Activated CD4-positive, alpha-beta T cell treated with anti-CD3 and anti-CD28 coated beads, Interleukin-2, amount 50 U/mL, for 4 hours (primary cell): ENCODE measurements at places on chromosomes 4 and X.

DNA sequence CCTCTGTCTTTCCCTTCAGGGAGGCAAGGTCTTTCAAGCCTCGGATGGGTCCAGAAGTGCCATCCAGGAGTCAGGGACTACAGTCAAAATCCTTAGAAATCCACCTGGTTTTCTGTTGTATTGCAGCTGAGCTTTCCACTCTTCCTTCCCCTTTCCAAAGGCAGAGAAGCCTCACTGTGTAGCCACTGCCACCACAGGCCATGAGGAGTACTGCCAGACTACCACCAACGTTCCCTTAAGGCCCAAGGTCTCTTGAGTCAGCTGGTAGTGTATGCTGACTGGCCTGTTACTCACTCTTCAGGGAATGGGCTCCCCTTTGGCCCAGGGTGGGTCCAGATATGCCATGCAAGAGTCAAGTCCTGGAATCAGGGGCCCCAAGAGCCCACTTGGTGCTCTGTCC is 1454.1 kb downstream of the PCDH19 start:
- DNase-seq, result no peak

GRCh38 chrX:68133181-68133580 is 300.1 kb downstream of the OPHN1 start:
- no peak for DNase-seq

GRCh38 chr4:142091691-142092182 is 455.4 kb downstream of the IL15 start:
- DNase-seq, result no peak

- no peak for DNase-seq
Observed at GRCh38 chr4:151962138-151962823, 201.5 kb upstream of the GATB start.

GRCh38 chr4:7194251-7195140 is 2.2 kb downstream of the SORCS2 start:
- no peak for DNase-seq

- no peak for DNase-seq
Observed at GRCh38 chrX:125681058-125681457, 361.4 kb downstream of the TEX13C start.

DNA sequence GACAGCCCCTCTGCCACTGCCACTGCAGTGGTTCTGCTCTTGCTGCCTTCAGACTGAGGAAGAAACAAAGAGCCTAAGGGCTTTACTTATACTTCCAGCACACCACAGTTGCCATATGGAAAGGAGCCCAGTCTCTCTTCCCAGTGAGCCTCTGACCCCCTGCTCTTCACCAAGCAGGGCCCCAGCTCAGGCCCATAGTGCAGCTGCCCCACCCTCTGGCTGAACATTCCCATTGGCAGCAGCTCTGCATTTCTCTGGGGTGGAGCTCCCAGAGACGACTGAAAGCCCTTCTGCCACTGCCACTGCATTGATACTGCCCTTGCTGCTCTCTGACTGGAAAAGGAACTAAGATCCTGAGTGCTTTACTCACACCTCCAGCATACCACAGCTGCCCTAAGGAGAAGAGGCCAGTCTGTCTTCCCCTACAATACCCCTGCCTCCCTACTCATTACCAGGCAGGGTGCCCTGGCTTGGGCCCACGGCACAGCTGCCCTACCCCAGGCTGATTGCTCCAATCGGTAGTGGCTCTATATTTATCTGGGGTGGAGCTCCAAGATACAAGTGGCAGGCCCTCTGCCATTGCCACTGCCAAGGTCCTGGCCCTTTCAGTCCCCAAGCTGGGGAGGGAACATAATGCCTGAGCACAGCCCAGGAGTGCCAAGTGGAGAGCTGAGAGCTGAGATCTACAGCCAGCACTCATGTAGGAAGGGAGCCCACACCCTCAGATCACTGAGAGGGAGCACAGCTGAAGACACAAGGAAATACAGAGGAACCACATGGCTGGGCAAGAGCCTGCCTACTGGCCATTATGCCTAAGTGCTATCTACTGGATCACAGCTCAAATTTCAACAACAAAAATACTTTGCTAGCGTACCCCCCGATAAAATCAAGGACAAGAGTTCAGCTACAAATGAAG is 36.0 kb downstream of the AWAT2 start:
- DNase-seq, result no peak

DNA sequence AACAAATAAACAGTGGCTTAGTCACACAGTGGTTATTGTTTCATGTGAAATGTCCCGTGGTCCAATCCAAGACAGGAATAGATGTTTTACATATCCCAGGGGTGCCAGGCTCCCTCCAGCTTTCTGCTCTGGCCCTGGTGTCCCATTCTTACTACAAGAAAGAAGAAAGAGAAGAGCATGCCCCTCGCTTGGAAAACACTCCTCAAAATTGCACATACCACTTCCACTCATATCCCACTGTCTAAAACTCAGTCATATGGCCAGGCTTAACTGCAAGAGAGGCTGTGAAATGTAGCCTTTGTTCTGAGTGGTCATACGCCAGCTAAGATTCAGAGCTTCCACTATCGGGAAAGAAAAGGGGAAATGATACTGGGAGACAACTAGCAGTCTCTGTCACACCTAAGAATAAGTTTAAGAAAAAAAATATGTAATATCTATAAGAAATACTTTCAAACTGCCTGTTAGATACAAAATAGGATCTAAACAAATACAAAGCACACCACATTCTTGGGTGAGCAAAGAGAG is 306.8 kb upstream of the FAM241A start:
- DNase-seq, result no peak

DNA sequence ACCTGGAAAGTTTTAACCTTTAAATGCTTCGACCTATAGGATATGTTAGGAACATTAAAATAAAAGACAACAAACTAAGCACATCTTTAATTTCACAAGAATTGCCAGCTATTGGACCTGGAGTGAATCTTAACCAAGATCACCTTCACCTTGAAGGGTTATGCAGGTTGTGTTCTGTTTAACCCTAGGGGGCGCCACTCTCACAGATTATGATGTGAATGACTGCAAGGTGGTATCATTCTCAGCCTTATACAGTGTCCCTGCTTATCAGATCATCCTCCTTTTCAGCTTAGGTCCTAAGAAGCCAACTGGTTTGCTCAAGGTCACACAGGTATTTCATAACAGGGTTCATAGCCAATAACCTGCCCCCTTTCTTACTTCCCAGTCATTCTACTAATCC is 23.5 kb downstream of the INTS6L start:
- peak; percentile 10 for DNase-seq

GRCh38 chrX:18537524-18537923 is 112.1 kb downstream of the CDKL5 start:
- DNase-seq, result no peak

- no peak for DNase-seq
Observed at GRCh38 chr4:519885-520682, 21.1 kb downstream of the PIGG start.

- peak; percentile 51 for DNase-seq
Observed at GRCh38 chr4:38160487-38161207, 200.4 kb downstream of the PTTG2 start.

DNA sequence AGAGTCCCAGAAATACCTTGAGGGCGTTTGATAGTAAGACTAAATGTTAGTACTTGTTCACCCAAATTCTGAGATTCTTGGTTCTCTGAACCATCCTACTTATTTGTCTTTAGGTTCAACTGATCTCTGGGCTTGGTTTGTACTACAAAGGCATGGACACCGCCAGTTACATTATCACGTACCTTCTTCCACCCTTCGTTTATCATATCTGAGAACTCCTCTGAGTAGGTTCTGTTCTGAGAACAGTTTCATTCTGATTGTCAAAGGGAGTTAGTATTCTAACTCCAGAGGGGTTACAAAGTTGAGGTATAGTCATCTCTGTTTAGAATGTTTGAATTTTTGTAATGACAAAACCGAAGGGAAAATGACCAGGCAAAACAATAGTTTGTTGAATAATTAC is 19.3 kb downstream of the ZFX start:
- DNase-seq, result no peak

- no peak for DNase-seq
Observed at GRCh38 chr4:56271131-56271530, 116.2 kb downstream of the AASDH start.

DNA sequence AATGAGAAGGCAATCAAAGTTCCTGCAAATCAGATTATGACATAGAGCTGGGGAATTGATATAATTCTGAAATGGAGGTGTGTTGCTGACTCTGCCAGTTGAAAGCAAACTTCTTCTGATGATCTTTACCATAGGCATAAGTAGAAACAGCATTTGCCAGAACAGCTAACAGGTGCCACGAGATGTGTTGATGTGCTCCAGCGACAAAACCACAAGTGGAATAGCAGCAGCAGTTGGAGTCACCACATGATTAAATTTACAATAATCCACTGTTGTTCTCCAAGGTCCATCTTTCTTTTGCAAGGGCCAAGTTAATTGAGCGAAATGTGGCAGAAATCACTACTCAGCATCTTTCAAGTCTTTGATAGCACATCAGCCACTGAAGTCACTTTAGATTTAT is 3.7 kb upstream of the OSTC start:
- DNase-seq, result no peak

DNA sequence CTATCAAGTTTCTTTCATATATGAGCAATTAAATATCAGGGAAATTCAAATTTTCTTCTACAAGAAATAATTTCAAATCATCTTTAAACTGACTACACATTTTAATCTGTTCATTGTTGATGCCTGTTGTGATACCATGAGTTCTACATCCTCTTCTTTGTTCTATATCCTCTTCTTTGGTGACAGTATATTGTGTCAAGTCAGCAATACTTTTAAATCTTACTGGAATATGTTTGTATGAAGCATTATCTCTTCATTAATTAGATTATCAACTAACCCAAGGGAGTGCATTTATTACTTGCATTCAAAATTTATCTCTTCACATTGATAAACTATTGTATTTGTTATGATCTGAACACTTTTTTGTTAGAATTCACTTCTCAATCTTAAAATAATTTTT is 275.0 kb upstream of the INTU start:
- DNase-seq, result no peak

DNA sequence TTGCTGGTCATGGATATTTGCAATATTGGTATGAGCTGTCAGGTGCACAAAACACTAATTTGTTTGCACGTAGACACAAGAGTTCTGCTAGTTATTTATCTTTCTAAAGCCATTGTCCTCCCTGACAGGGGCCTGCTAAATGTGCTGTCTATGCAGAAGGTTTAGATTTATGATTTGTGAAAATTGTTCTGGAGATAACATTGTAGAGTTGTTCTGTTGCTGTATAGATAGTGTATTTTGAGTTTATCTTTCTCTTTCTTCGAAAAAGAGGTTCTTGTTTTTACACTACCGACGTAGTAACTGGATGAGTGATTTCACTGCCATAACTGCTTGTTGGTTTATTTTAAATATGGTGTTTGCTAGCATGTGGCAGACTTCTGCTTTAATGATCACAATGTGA is 28.5 kb upstream of the FGG start:
- DNase-seq, result no peak

DNA sequence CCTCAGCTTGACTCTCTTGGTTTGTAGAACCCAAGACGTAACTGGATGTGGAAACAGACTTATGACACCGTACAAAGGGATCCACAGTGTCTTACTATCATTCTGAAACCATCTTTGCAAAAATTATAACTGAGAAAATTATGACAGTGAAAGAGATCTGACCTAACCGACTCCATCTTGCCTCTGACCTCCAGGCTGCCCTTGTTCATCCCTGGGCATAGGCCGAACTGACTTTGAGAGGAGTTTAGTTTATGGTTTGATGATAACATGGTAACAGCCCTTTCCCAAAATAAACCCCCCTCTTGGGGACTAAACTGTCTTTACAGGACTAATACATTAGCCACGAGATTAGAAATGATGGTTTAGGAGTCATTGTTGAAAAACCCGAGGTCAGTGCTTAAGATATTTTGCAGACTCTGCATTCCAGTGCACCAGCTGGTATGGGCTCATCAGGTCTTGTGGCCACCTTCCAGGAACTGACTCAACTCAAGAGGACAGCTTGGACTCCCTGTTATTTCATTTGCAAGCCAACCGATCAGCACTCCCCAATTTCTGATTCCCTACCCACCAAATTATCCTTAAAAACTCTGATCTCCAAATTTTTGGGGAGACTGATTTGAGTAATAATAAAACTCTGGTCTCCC is 49.6 kb downstream of the CASP3 start:
- no peak for DNase-seq

DNA sequence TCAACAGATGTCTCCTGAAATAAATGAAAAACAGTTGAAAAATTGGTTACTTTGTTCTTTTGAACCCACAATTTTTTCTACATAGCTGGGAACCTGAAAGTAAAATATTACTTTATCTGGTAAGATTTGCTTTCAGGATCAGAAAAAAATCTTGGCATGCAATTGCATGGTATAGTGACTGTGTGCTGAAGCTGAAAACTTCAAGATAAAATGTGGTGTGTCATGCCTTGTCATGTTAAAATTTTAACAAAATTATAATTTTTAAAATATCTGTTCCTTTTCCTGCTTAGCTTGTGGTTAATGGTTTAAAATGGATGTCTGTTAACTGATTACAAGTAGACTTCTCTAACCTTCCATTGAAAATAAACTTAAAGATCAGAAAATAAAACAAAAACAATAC is 904.8 kb downstream of the PDHA2 start:
- DNase-seq, result no peak

GRCh38 chr4:159305129-159305528 is 202.2 kb downstream of the RAPGEF2 start:
- no peak for DNase-seq

DNA sequence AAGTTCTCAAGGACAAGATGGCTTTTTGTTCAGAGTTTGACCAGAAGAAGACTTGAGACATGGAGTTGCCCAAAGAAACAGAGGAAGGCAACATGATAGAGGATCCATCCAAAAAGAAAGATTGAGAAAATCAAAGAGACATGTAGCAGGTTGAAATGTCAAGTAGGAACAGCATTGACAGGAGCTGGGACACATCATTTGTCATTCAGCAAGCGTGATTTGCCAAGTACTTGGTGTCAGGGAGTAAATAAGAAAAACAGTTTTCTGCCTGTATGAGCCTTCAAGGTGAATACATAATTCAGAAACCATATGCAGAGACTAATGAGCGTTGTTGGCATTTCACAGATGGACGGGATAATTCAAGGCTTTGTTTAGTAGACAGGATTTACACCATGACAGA is 11.2 kb downstream of the SMIM31 start:
- no peak for DNase-seq
